ENCODE measurements at places on chromosomes 3 and 15.

DNA sequence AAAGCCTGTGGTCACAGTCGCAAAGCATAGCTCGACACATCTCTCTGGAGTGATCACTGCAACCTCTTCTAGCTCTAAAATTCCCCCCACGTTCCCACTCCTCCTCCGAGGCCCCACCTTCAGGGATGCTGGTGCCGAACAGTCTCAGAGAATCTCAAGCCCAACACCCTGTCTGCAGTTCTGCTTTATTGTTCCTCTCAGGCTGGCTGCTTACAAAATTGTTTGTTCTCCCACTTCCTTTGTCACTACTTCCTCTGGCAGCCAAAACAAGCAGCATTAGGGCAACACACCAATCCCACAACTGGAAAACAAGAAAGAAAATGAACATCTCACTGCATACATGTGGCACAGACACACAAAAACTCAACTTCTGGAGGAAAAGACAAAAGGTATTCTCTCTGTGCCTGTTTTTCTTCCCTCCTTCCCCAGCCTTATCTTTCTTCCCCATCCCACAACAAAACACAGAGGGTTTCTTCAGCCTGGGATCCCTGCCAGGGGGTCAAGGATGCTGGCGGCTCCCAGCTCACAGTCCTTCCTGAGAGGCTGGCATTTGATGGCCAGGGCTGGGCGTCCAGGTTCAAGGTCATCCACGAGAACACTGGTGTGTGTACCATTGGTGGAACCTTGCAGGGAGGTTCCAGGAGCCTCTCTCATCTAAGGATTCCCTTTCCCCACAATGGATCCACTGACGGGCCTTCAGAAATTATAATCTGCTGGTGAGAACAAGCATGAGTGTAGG lies 108.4 kb downstream of the TMCO5A start:
- no peak for DNase-seq

- DNase-seq: no peak
Measured at GRCh38 chr3:82627733-82628132, 866.3 kb upstream of the GBE1 start.

GRCh38 chr3:124149771-124150170 lies 157.8 kb upstream of the ROPN1 start:
- no peak for DNase-seq

- no peak for DNase-seq
Measured at GRCh38 chr15:68315495-68316031, 38.0 kb downstream of the FEM1B start.

DNA sequence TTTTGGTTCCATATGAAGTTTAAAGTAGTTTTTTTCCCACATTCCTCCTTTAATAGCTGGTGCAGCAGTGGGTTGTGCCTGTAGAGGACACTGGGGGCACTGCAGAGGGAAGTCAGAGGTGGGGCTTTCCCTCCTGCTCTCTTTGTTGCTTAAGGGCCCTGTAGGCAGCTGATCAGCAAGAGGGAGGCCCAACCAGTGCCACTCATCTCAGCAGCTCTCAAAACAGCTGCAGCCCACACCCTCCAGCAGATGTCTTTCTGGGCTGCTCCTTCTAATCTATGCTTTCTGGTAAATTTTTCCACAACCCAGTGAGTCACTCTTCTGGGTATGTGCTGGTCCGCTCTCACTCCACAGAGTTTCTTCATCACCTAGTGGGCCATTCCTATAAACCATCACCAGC lies 263.8 kb downstream of the FEZF2 start:
- DNase-seq: peak; percentile 33

DNA sequence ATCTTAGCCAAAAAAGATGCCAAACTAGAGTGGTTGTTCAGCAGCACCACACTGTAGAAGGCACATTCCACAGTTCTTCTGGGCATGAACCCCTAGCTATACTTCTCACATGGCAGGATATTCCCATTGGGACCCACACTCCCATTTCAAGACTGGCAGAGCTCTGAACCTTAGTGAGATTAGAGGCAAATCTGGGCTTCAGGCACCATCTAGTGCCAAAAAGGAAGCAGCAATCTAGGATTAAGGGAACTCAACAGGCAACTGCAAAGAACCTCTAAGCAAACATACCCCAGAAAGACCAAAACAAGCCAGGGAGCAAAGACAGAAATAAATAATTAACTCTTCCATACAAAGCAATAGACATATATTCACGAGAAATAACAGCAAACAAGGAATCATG lies 66.2 kb downstream of the TAFA4 start:
- DNase-seq: no peak

- no peak for DNase-seq
Measured at GRCh38 chr15:94233441-94233840, 2.1 kb downstream of the MCTP2 start.

- no peak for DNase-seq
Measured at GRCh38 chr15:75900577-75900976, 3.1 kb upstream of the FBXO22 start.

DNA sequence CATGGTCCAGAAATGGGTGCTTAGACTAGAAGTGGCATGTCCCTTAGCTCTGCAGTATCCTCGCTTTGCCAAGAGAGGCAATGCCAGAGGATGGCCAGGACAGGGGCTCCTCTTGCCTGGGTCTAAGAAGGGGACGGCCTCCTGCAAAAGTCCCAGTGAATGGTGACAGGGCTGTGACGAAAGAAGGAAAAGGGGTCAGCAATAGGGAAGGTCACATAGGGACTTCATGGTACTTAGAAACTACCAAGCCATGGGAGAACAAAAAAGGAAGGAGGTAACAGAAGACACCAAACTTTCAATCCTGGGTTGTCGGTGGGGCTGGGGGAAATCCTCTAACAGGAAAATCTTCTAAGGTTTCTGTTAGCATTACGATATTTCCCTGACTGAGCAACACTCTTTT lies 36.2 kb upstream of the ATOSA start:
- DNase-seq: no peak

DNA sequence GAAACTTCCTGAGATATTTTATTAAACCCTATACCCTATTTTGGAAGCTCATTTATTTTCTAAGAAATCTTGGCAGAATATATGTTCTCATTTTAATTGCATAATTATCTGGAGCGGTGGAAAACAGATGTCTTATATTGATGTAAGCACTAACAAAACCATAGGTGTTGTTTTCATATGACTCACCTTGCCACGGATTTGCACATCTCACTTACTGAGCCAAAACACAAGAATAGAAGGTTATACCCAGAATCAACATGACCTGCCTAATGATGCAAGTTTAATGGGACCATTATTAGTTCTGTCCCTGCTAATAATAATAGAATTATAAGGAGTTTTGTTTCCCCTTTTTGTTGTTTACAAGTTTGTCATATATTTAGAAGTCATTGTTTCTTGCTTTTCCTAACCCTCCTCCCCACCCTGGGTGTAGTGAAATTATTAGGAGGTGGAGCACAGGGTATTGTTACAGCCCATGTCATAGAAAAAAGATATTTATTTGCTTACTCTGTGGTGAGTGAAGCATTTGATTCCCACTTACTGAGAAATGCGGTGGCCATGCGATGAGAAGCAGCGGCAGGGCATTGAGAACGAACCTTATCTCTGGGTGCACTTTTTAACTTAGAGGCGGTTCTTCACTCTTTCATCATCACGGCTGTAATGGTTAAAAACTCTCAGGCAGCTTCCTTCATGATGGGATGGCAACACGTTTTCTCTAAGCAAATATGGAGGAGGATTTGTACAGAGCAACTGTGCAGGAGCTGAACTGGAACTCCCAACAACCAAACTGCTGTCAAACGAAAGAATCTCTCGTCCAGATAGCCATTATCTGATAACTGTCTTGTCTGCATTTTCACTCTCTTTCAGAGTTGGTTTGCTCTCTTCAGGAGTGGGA lies 521 bp downstream of the IL5RA start:
- DNase-seq: no peak

DNA sequence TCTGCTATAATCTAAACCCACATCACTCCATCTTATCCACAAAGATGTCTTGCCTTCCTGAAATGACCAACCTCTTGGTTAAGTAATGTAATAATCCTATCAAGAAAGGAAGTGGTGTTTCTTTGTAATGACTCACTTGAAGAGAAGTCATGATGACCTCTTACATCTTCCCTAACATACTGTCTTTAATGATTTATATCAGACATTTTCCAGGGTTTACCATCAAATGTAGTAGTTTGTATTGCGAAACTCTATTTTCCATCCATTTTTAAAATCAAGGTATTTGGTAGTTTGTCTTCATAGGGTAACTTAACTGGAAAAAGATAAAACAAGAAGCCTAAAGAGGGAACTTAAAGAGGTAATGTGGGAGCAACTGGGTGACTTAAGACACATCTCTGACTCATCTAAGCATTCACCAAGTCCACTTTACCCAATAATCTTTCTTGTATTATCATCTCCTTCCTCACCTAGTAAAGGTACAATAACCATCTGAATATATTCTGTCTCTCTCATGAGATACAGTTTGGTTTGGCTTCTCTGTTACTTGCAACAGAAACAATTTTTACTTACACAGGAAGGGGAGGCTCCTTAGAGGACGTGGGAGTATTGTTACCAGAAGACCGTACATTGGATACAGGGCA lies 5.7 kb upstream of the MAPK6 start:
- no peak for DNase-seq

DNA sequence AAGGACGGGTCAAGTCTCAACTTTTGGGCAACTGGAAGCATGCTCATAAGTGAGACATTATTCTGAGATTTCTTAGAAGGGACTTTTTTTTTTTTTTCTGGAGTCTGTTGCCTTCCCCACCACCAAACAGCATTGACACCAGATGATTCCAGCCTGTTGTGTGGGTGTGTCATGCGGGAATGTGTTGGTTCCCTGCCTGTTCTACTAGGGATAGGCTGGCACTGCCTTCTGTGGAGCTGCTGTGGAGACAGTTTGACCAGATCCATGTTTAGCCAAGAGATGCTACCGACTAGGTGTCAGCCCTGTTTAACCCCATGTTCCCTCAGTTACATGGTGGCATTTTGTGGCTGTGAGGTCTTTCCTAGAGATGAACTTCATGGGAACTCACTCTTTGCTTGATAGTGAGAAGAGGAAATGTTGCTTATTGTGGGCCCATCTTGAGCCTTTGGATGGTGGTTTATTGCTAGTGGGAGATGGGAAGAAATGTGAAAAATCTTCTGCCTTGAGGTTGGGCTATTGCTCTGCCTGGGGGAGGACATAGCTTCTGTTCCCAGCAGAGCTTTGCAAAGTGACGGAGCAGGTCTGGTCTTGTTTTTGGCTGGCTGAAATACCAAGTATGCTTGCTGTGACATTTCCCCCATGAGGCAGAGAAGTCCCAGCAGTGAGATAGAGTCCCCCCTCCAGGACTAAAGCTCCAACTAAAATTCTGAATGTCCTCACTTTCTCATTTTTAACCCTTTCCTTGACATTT lies 31.3 kb downstream of the TRAK1 start:
- no peak for DNase-seq

- no peak for DNase-seq
Measured at GRCh38 chr15:64146041-64146440, 5.5 kb upstream of the SNX22 start.

- DNase-seq: no peak
Measured at GRCh38 chr3:195356151-195357086, 85.5 kb upstream of the XXYLT1 start.

DNA sequence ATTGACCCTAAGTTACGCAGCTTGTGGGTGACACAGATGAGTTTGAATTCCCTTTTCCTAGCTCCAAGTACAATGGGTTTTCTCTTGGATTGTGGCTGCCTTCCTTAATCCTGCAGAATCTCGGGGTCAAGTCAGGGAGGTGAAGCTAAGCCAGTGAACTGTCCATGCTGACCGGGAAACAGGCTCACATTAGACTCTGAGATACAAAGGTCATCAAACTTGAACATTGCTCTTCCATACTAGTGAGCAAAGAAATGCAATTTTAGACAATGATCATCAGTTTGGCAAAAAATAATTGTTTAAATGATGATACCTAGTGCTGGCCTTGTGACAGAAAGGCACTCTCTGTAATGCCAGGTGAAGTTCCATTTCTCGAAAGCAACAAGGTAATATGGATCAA lies 31.6 kb downstream of the SLC6A1 start:
- no peak for DNase-seq

- no peak for DNase-seq
Measured at GRCh38 chr15:79834495-79834894, 62.3 kb downstream of the MTHFS start.

DNA sequence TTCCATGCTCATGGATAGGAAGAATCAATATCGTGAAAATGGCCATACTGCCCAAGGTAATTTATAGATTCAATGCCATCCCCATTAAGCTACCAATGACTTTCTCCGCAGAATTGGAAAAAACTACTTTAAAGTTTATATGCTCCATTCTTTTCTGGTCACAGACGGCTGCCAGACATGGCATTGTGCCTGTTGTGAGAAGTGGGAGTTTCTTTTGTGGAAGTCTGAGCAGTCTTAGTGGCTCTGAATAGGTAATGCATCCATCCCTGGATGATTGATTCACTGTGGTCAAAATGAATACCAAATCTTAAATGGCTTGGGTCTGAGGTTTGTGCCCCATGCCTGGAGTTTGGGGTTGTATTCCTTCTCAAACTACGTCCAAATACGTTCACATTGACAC lies 274.5 kb upstream of the AZI2 start:
- no peak for DNase-seq

- DNase-seq: no peak
Measured at GRCh38 chr3:113377158-113377557, 64.1 kb downstream of the CFAP44 start.

DNA sequence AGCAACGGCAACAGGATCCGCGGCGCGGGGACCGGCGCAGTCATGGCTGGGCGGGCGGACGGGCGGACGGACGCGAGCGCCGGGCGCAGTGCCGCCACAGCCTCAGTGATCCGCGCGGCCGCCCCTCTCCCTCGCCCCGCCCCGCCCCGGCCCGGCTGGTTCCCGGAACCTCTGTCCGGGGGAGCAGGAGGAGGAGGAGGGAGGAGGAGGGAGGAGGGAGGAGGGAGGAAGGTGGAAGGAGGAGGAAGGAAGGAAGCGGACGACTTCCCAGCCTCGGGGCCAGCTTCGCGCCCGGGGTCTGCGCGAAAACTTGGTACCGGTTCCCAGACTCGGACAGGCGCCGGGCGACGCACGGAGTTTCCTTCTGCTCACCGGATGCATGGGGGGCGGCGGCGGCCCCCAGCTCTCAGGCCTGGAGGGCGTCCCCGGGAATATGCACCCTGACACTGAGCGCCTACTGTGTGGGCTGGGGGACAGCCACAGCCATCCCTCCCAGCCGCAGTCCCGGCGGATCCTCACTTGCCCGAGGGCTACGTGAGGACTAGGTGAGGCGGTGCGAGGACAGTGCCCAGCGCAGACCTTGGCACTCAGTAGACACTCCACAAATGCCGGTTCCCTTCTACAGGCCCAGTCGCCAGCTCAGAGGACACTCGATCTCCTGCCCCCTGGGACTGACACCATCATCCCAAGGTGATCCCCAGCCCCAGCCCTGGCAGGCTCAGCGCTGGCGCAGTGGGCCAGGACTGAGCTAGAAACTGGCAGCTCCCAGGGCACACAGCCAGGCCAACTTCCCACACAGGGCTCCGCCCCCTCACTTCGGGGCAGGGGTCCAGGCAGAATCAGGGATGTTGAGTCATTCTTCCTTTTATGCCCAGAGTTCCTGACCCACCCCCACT lies at the start of gene SHISA5:
Gene SHISA5 (minus strand): TSS at position 124 of the 896 bp plus-strand sequence. CDS start 80 bp downstream, at position 44.
- DNase-seq: peak; percentile 4

- no peak for DNase-seq
Measured at GRCh38 chr3:170421111-170421641, 2.5 kb downstream of the CLDN11 start.

GRCh38 chr3:17340693-17341092 lies 401.7 kb downstream of the TBC1D5 start:
- no peak for DNase-seq

- DNase-seq: no peak
Measured at GRCh38 chr3:64271631-64272030, 46.4 kb upstream of the PRICKLE2 start.

GRCh38 chr15:88742161-88742560 lies 61.1 kb upstream of the ACAN start:
- no peak for DNase-seq

All from SW 1271 (cell line).